ENCODE measurements at places on chromosomes 2 and 18.

GRCh38 chr2:135471106-135471505, 59.9 kb downstream of the ZRANB3 start:
- DNase-seq = no peak

- DNase-seq = no peak
Observed at GRCh38 chr2:64889803-64890202, 99.4 kb upstream of the SLC1A4 start.

GRCh38 chr2:75462721-75463120, 98.0 kb downstream of the EVA1A start:
- DNase-seq = no peak

GRCh38 chr2:15334644-15335326, 226.3 kb downstream of the NBAS start:
- peak; percentile 20 for DNase-seq

DNA sequence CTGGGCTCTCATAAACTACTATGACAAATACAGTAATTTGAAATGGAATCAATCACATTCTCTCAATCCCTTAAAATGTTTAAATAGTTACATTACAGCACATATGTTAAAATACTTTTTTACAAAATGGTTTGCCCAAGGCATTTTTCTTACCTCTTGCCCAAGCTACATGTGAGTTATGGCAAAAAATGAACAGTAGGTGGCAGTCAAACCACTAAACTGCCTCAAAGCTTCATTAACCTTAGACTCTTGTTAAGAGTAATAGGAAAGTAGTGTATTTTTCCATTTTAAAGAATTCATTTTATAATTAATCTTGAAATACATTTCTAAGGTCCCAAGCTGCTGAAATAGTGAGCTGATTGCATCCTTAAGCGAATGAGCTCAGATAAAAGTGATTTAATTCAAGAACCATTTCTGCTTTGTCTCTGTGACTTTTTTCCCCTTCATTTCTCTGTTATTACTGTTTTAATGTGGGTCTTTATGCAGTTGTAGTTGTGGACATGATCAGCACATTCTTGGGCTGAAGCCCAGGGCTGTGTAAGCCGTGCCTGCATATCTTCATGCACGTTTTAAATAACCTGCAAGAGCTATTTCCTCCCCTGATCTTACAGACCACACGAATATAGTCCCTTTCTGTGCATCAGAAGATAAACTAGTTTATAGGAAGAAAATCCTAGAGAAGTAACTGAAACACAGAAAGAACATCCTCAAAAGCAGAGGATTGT, 311.8 kb downstream of the LNPK start:
- peak; percentile 54 for DNase-seq

DNA sequence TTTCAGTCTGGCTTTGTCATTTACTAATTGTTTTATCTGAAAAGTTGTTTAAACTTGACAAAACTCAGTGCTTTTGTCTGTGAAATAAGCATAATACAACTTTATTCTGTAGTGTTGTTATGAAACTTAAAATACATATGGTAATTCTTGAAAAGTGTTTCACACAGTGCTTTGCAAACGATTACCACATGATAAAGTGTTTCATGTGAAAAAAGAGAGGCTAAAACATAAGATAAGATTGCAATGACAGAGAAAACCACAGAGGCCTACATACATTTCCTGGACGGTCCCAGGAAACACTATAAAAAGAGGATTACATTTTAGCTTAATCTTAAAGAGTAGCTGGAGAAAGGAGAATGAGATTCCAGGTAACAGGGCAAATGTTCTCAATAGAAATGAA, 1934.6 kb upstream of the LRRTM1 start:
- no peak for DNase-seq

GRCh38 chr2:2901384-2902345, 476.0 kb downstream of the EIPR1 start:
- no peak for DNase-seq

GRCh38 chr2:109409321-109410038, 204.3 kb downstream of the SEPTIN10 start:
- DNase-seq = no peak

- DNase-seq = no peak
Observed at GRCh38 chr2:197599285-197599965, 76.0 kb downstream of the RFTN2 start.

DNA sequence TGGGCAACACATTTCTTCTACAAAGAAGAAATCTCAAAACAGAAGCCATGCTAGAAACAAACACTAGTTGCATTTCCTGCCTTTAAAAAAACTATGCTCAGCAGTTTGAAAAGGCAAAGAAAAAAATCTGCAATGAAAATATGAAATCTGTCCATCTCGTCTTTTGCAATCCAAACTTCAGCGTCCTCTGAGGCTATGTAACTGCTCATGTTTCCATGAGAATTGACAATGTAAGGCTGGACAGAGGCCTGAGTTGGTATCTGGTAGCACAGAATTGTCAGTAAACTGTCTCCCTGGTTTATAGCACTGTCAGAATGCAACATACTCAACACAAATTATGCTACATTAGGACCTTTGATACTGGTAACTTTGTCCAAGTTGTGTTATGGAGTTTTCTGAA, 429.9 kb downstream of the ARHGAP15 start:
- no peak for DNase-seq

GRCh38 chr2:74406035-74406434, 15.4 kb downstream of the C2orf81 start:
- no peak for DNase-seq

DNA sequence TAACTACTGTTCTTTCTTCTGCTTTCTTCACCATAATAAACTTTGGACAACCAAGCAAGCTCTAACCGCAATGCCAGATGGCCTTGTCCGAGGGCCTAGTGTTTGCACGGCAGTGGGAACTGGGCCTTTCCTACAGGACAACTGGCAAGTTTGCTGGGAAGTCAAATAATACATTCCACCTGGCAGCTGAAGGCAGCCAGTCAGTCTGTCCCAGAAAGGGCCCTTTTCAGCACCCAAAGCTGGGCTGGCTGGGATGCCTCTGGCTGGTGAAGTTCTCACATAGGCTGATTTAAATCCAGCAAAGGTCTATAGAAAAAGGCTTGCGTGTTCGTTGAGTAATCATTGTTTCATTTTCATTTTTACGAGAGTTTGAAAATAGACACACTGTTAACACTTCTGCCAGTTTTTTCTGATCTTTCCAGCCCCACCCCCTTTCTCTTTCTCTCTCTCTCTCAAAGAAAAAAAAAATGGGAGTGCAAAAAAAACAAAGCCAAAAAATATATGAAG, 110.0 kb upstream of the EPAS1 start:
- peak; percentile 80 for DNase-seq

- no peak for DNase-seq
Observed at GRCh38 chr18:35201256-35201931, 39.4 kb upstream of the ZNF397 start.

DNA sequence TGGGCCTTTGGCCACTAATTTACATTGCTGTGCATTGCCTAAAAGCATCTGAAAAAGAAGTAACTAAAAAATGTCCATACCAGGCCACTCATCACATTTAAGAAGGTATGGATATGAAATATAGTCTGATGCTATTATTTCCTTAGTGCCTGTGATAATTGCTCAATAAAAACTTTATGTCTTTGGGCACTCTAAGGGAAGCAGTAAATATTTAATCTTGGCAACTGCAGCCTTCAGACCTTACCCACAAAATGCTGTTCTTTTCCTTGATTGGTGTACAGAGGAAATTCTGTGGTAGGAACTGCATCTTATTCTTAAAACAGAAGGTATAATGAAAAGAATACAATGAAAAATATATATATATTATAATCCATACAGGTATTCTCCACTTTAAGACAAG, 125.8 kb upstream of the RASGRP3 start:
- DNase-seq = no peak

DNA sequence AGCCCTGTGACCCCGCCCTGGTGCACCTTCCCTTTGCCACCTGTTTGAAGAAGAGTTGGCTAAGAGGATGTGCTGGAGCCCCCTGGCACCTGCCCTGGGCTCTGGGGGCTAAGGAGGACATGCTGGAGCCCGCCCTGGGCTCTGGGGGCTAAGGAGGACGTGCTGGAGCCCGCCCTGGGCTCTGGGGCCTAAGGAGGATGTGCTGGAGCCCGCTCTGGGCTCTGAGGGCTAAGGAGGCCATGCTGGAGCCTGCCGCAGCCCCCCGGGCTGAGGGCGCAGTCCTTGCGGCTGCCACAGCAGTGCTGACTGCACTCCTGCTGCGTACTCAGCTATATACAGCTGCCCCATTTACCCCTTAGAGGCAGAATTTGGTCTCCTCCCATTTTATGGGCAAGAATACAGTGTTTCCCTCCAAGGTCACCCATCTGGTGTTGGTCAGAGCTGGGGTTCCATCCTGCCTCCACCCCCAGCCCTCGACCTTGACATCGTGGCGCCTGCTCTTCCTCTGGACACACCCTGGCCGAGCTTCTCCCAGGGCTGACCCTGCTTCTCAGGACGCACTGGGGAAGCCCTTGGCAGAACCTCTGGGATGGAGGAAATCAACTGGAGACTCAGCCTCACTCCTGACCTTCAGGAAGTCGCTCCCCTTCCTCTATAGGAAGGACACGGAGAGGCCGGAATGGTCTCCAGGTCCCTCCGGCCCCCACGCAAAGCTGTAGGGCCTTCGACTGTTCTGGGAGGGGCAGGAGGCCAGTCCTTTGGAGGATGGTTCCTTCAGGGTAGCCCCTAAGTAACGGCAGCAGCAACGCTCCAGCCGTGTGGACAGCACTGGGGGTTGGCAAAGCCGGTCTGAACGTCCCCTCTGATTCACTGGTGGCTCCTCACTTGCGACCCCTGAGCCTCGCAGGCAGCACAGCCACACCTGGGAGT, 65.0 kb upstream of the HPCAL1 start:
- no peak for DNase-seq

DNA sequence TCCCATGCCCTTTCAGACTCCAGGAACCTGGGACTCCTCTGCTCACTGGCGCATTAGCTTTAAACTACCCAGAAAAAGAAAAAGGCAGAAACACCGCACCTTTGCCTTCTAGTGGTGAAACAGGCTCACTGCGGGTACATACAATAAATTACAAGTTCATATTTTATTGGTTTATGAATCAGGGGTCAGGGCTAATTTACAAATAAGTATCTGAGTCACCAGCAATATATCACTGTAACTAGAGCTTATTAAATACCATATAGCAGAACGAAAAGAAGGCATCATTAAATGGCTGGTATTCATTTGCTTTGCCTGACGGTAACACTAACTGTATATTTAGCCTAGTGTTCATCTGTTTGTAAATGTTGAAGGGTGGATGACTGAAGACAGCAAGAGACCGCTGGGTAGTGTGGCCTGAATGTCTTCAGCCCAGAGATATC, 26.9 kb upstream of the DTNB start:
- DNase-seq = no peak

GRCh38 chr2:142650601-142651000, 226.9 kb upstream of the KYNU start:
- no peak for DNase-seq

DNA sequence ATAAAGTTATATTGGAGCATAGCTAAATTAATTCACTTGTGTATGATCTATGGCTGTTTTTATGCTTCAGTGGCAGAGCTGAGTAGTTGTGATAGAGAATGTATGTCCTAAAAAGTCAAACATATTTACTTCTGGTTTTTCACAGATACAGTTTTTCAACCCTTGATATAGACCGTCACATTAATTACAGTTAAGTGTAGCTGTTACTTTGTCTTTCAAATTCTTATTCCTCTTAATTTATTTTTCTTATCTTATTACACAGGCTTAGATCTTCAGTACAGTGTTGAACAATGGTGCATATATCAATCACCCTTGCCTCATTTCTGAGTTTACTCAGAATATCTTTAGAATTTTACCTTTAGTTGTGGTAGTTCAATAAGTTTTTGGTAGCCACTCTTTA, 12.2 kb upstream of the CYRIA start:
- no peak for DNase-seq

GRCh38 chr2:70532244-70532935, 21.2 kb downstream of the TGFA start:
- DNase-seq = no peak

DNA sequence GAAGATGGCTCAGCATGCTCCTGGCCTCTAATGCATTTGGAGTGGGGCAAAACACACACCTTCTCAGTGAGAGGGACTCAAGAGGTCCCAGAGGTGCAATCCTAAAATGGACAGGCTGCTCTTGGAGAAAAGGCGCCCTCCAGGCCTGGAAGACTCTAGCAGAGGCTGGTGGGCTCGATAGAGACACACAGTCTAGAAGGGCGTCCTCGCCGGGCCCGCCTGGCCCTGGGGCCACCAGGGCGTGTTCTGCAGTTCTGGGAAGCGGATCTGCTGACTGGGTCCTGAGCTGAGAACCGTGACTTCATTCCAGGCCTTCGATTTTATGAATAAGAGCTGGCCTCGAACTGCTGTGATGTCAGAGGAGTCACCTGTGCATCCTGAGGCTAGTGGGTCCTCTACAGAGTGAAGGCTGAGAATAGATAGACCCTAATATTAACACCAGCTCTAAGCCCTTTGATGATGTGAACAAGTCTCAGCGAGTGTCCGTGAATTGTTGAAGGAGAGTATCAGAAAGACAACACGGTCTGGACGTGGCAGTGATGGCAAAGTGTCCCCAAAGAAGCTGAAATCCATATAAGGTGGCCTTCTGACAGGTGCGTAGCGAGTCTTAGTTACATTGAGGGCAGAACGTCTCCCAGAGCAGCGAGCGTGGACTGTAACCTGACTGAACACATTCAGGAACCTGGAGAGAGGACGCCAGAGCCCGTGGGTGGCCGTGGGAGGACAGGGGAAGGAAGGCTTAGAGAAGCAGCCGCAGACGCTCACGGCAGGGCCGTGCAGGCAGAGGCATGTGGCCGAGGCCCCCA, 136.9 kb downstream of the PTGR3 start:
- DNase-seq = no peak

- DNase-seq = no peak
Observed at GRCh38 chr2:31469648-31470047, 55.1 kb upstream of the XDH start.

DNA sequence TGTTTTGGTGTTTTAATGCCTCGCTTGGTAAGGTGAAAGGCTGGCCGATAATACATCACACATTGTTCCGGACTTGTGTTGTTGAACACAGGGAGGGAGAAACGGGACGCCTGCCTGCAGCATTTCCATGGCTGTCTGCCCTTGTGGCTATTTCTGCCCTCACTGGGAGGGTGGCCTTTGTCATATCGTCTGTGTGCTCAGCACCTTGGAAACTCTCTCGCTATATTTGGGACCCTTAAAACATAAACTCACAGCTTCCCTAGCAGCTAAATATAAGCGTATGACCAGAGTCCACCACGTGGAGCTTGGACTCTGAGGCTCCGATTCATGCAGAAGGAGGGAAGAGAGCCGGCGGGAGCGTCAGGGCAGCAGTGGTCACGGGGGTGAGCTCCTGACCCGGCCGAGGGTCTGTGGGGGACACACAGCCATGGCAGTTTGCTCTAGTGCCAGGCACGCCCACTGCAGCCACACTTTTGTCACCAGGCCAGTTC, 111.7 kb downstream of the SH3BP4 start:
- no peak for DNase-seq

GRCh38 chr2:122643725-122644329, 888.4 kb downstream of the TSN start:
- no peak for DNase-seq

Measured in AG09319 (cell line).